Thoracic aorta (tissue), 2 donors: ENCODE measurements at places on chromosomes 6 and 20. TPM values are rescaled to one million over a fixed set of nuclear protein-coding genes. Genes with fewer than 3 reads are reported as not detected.

GRCh38 chr6:24994812-24995211, 59.1 kb upstream of the RIPOR2 start:
- no peaks in the 10 kb centered on the region for H3K36me3 ChIP-seq
- no peaks in the 10 kb centered on the region for H3K27me3 ChIP-seq
- no peak overlapping the region for H3K27ac ChIP-seq
- no peak for DNase-seq
- H3K4me1 ChIP-seq = no peaks in the 10 kb centered on the region
- H3K4me3 ChIP-seq = no peak overlapping the region

DNA sequence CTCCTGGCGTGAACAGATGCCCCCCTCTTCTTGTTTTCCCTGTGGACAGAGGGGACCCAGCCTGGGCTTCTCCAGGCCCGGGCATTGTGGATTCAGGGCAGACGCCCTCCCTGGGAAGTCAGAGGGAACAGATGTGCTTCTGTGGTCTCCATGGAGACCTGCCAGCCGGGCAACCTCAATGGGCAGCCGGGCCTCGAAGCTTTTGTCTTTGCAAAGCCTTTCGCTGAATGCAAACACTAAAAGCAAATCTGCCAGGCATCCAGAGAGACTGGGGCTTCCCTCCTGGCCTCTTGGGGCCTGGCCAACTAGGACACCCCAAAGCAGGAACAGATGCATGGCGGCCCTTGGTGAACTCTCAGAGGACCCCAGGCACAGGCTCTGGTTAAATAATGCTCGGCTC, 370.0 kb upstream of the SULF2 start:
- no peak overlapping the region for H3K4me3 ChIP-seq
- no peaks in the 10 kb centered on the region for H3K4me1 ChIP-seq
- H3K27me3 ChIP-seq = no peaks in the 10 kb centered on the region
- no peak overlapping the region for H3K27ac ChIP-seq

DNA sequence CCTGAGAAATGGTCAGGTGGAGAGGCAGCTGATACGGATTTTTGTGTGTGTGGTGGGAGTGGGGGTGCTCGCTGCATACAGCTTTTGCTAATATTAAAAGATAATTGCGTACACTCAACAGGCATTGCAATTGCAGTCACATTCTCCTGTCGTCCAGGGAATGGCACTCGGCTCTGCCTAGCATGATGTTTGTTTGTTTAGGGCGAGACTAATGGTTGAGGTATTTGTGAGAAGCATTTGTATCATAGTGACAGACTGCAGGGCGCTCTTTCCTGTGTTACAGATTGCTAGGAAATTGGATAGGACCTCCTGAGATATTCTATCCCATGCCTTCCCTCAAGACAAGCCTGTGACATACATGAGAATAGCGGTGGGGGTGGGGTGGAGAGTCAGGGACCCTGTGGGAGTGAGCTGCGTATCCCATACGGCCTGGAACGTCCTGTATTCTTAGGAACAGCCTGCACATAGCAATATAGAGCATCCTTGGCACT, 207.4 kb downstream of the SOX4 start:
- no peaks in the 10 kb centered on the region for H3K4me1 ChIP-seq
- no peak overlapping the region for H3K27ac ChIP-seq

The C6orf132 gene
- total RNA-seq = 0.54 TPM

The CST5 gene
- not detected for total RNA-seq

GRCh38 chr6:157121897-157122296, 201.4 kb downstream of the TMEM242 start:
- no peak overlapping the region for H3K27ac ChIP-seq
- H3K4me1 ChIP-seq = peaks cover 4% of the 10 kb centered on the region
- H3K27me3 ChIP-seq = no peaks in the 10 kb centered on the region
- DNase-seq = no peak
- H3K36me3 ChIP-seq = no peaks in the 10 kb centered on the region

DNA sequence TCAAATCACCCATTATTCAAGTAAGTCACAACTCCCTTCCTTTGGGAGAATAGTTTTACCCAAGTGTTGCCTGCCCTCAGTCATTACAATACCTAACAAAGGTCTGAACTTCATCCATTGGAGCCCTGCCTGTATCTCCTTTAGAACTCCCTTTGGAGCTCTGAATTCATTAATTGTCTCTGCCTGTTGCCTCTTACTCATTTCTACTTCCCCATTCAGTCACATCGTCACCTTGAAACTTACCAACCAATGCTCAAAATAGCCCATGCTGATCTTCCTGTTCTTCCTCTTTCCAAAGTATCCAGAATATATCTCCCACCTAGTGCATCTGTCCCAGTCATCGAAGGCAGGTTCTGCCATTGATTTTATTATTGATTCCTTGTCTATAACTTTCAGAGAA, 120.7 kb upstream of the ADGRF1 start:
- H3K36me3 ChIP-seq = no peaks in the 10 kb centered on the region
- H3K27me3 ChIP-seq = no peaks in the 10 kb centered on the region
- no peak overlapping the region for H3K4me3 ChIP-seq
- H3K4me1 ChIP-seq = no peaks in the 10 kb centered on the region
- no peak for DNase-seq

The SF3B5 gene
- 95.7 TPM for total RNA-seq

The ARG1 gene
- 1.1 TPM for total RNA-seq

The PTCHD4 gene
- 2.7 TPM for total RNA-seq

DNA sequence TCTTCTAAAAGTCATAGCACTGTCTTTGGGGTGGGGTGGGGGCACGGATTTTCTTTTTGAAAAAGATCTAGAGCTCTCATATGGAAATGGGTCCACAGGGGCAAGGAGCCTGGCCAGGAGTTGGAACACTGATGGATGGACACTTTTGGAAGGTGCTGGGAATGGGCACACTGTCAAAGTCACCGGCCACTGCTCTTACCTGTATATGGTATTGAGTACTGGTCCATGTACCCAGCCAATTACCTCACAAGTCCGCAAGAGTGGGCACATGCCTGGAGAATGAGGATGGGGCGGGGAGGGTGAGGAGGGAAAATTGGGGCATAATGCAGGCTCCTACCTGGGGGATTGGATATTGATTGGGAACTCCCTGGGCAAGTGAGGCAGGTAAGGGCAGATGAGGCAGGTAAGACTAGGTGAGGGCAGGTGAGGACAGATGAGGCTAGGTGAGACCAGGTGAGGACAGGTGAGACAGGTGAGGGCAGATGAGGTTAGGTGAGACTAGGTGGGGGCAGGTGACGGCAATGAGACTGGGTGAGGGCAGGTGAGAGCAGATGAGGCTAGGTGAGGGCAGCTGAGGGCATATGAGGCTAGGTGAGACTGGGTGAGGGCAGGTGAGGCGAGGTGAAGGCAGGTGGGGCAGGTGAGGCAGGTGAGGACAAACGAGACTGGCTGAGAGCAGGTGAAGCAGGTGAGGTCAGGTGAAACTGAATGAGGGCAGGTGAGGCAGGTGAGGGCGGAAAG, 167.9 kb downstream of the NRN1 start:
- no peaks in the 10 kb centered on the region for H3K27me3 ChIP-seq
- H3K36me3 ChIP-seq = no peaks in the 10 kb centered on the region
- H3K4me1 ChIP-seq = no peaks in the 10 kb centered on the region
- H3K27ac ChIP-seq = no peak overlapping the region
- H3K4me3 ChIP-seq = no peak overlapping the region

GRCh38 chr6:113920663-113921267, 50.2 kb downstream of the HDAC2 start:
- peaks cover 10% of the 10 kb centered on the region for H3K4me1 ChIP-seq
- H3K36me3 ChIP-seq = no peaks in the 10 kb centered on the region
- H3K27ac ChIP-seq = no peak overlapping the region

- H3K4me3 ChIP-seq = no peak overlapping the region
- no peak overlapping the region for H3K27ac ChIP-seq
- DNase-seq = no peak
- no peaks in the 10 kb centered on the region for H3K36me3 ChIP-seq
- no peaks in the 10 kb centered on the region for H3K27me3 ChIP-seq
These were observed 216.8 kb upstream of the SGK1 start for GRCh38 chr6:134534708-134535149.

The ADGB gene
- not detected for total RNA-seq

DNA sequence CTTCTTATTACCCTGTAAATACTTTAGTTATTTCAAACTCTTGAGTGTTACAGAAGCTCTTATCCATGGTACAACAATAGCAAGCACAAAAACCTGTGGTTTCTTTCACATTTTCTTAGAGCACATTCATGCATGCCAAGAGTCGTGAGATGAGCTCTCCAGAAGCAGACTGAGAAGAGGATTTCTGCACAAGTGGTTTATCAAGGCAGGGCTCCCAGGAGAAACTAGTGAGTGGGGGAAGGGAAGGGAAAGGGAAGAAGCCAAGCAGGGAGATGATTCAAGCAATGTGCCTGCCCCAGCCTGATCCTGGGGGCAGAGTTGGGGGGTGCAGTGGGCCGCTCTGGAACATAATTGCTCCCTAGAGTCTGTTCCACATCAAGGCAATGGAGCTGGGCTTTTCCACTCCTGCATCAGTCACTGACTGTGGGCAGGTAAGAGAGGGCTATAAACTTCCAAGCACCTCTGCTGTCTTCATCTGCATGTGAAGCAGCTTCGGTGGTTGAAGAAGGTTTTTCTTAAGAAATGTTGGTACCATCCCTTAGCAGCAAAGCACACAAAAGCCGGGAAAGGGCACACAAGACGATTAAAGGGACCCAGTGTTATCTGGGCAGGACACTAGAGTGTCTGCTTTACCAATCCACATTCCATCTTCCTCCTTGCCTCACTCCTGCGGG, 152.1 kb downstream of the PLCB4 start:
- no peaks in the 10 kb centered on the region for H3K36me3 ChIP-seq
- no peak overlapping the region for H3K27ac ChIP-seq
- no peak for DNase-seq
- peaks cover 9% of the 10 kb centered on the region for H3K4me1 ChIP-seq

The NMBR gene
- 0.49 TPM for total RNA-seq

The FNDC1 gene
- 4.1 TPM for total RNA-seq

The CDH26 gene
- total RNA-seq = 2.5 TPM

The SAMD10 gene
- 3.0 TPM for total RNA-seq

The ANGPT4 gene
- total RNA-seq = 1.4 TPM

GRCh38 chr20:49316704-49317103, 38.8 kb upstream of the ZNFX1 start:
- no peak overlapping the region for H3K27ac ChIP-seq
- no peak overlapping the region for H3K4me3 ChIP-seq
- DNase-seq = no peak
- no peaks in the 10 kb centered on the region for H3K36me3 ChIP-seq

GRCh38 chr6:25732468-25733198, 21.9 kb upstream of the SLC17A4 start:
- H3K4me1 ChIP-seq = no peaks in the 10 kb centered on the region
- H3K27me3 ChIP-seq = no peaks in the 10 kb centered on the region
- no peaks in the 10 kb centered on the region for H3K36me3 ChIP-seq
- no peak for DNase-seq

The RBCK1 gene
- 84.0 TPM for total RNA-seq

The ZNF76 gene
- total RNA-seq = 47.0 TPM

DNA sequence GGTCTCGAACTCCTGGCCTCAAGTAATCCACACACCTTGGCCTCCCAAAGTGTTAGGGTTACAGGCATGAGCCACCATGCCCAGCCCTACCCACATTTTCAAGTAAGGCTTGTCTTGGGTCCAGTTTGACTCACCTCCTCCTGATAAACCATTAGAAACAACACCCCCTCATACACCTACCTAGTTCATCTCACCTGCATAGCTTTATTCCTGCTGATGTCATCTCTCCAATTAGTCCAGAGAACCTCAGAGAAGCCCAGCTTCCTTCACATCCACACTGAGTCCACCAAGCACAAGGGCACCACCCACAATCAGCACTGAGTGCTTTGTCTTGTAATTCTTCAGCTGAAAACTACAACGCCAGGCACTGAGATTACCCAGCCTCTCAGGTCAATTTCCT, 35.3 kb downstream of the KIF16B start:
- no peak overlapping the region for H3K27ac ChIP-seq
- no peak for DNase-seq
- no peaks in the 10 kb centered on the region for H3K36me3 ChIP-seq
- H3K27me3 ChIP-seq = no peaks in the 10 kb centered on the region

The PBX2 gene
- 35.7 TPM for total RNA-seq

The BEND6 gene
- 0.27 TPM for total RNA-seq

The MROH8 gene
- total RNA-seq = 12.7 TPM

DNA sequence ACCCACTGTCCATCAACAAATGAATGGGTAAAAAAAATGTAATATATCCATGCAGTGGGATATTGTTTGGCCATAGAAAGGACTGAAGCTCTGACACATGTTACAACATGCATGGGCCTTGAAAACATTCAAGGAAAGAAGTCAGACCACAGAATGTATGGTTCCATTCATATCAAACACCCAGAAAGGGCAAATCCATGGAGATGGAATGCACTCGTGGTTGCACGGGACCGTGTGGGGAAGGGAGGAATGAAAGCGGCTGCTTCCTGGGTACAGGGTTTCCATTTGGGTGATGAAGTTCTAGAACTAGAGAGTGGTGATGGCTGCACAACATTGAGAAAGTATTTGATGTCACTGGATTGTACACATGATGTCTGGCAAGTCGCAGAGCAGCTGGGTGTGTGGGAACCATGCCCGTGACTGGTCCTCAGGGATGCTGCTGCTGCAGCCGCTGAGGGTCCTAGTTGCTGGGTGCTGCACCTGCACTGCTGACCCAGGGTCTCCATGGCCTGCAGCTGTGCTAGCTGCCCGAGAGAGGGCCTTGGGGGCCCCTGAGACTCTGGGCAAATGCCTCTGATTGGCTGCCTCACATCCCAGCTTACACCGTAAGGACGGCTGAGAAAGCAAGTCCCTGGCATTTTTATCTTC, 220.3 kb downstream of the NRN1 start:
- H3K36me3 ChIP-seq = no peaks in the 10 kb centered on the region
- no peak overlapping the region for H3K4me3 ChIP-seq
- no peaks in the 10 kb centered on the region for H3K27me3 ChIP-seq
- DNase-seq = no peak

The ZNF337 gene
- 19.5 TPM for total RNA-seq

- no peak for DNase-seq
- H3K4me1 ChIP-seq = no peaks in the 10 kb centered on the region
- H3K27me3 ChIP-seq = no peaks in the 10 kb centered on the region
- H3K27ac ChIP-seq = no peak overlapping the region
- no peaks in the 10 kb centered on the region for H3K36me3 ChIP-seq
These were observed 72.2 kb upstream of the PTCHD4 start for GRCh38 chr6:48183178-48183577.

DNA sequence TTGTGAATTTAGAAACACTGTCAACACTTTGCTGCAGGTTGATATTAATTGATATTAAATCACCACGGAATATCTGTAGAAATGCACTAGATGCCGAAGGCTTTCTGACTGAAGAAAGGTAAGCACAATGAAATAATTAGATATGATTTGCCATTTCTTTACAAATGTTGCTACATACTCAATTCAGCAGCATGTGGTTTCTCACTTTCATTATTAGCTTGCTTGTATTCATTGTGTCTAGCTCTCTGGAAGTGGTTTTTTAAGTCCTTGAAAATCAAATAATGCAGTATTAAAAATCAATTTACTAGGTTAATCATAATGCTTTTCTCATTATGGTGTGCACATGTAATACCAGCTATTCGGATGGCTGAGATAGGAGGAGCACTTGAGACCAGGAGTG, 231.3 kb upstream of the MARCKS start:
- H3K4me1 ChIP-seq = peaks cover 5% of the 10 kb centered on the region
- no peaks in the 10 kb centered on the region for H3K36me3 ChIP-seq
- no peak for DNase-seq
- no peak overlapping the region for H3K27ac ChIP-seq
- H3K27me3 ChIP-seq = no peaks in the 10 kb centered on the region
